Tongue (tissue), 3 donors: ENCODE measurements at places on chromosomes 4 and X. TPM values are rescaled to one million over a fixed set of nuclear protein-coding genes. Genes with fewer than 3 reads are reported as not detected.

Gene XK
- 14.3 TPM for total RNA-seq

Gene MTHFD2L
- 18.9 TPM for total RNA-seq

Gene GLRA2
- not detected for total RNA-seq

Gene EVC2
- 9.7 TPM for total RNA-seq

Gene POU3F4
- total RNA-seq: not detected

Gene CT45A3
- total RNA-seq: not detected

Gene ASB11
- total RNA-seq: 43.3 TPM

Gene MTNR1A
- 0.21 TPM for total RNA-seq

Gene PLXNB3
- total RNA-seq: 6.8 TPM

Gene TCP11X2
- total RNA-seq: not detected

Gene UGT2B17
- total RNA-seq: not detected

Gene DIPK2B
- 30.2 TPM for total RNA-seq

Gene FAT1
- 151 TPM for total RNA-seq

Gene ITGB1BP2
- 80.2 TPM for total RNA-seq

Gene CXCL10
- not detected for total RNA-seq

Gene NWD2
- 0.41 TPM for total RNA-seq

Gene PCSK1N
- total RNA-seq: 2.5 TPM

Gene MGAT4D
- not detected for total RNA-seq

GRCh38 chr4:3321295-3321889 is 28.6 kb downstream of the RGS12 start:
- no peak for DNase-seq

DNA sequence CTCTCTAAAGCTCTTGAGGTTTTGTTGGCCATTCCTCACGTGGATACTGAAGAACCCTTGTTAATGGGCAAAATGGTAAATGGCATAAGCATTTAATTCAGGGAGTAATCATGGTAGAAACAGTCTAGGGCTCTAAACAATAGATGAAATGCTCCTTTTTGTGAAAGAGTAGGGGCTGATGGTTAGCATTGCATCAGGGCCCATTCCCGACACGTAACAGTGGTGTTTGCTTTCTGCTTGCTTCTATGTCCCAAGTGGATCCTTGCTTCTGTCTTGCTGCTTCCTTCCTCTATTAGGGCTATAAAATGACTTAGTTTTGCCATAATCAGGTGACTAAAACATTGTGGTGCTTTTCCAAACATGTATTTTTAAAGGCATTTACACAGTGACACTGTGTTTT is 230.9 kb upstream of the AFF2 start:
- DNase-seq: no peak

DNA sequence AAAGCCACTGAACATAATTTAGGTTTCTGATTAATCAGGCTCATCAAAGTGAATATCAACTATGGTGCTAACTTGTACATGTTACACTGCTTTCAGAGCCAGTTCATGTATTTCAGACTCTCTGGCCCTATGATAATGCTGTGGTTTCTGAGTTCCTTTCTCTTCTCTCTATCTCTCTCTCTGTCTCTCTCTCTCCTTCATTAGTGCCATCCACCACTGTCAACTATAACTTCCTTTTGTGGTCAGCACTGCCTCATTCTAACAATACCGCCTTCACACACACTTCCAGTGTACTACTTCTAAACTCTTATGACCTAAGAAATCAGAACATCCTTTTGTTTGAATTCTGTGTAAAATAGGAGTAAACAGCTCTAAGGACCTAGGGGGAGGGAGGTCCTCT is 907.1 kb downstream of the RPA4 start:
- DNase-seq: no peak

DNA sequence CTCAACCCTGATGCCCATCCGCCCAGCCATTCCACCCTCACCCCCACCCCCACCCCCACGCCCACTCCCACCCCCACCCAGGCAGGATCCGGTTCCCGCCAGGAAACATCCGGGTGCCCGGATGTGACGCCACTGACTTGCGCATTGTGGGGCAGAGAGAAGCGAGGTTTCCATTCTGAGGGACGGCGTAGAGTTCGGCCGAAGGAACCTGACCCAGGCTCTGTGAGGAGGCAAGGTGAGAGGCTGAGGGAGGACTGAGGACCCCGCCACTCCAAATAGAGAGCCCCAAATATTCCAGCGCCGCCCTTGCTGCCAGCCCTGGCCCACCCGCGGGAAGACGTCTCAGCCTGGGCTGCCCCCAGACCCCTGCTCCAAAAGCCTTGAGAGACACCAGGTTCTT is at the start of gene MAGEA1:
Gene MAGEA1 (plus strand): TSS at position 154 of the 400 bp plus-strand sequence. CDS start 3,106 bp downstream, outside the sequence.
- no peak for DNase-seq

DNA sequence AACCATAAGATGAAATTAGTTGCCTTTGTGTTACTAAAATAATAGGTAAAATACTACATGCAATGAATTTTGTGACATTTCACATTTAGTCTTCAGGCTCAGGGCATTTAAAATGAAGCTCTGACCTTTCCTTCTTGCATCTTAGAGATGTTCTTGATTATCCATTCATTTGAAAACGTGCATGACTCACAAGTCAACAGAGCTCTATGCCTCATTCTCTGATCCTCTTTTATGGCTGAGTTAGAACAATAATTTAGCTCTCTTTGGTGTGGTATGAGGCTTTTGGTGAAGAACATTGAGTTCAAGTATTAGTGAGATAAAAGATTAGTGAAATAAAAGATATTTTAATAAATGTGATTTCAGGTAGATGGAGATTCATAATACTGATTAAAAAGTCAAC is 66.5 kb downstream of the TIGD2 start:
- DNase-seq: no peak

DNA sequence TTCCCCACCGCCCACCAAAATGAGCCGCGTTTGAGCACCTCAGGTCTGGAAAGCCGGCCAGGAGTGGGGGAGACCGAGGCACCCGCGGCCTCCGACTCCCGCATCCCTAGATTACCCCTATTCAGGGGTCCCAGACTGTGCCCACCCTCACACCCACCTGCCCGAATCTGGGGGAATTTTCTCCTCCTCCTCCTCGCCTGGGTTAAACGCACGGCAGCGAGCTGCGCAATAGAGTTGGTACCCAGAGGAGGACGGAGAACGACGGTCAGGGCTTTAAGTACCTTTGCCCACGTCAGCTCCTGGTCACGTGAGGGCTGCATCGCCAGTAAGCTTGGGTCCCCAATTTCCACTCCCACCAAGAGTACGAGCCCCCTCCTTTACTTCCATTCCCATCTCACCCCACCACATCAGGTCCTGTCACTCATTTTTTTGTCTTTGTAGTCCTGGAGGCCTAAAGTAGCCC is at the start of gene ARMCX2:
Gene ARMCX2 (minus strand): TSS at position 250 of the 463 bp plus-strand sequence. CDS start 2,262 bp downstream, outside the sequence.
- peak; percentile 92 for DNase-seq

DNA sequence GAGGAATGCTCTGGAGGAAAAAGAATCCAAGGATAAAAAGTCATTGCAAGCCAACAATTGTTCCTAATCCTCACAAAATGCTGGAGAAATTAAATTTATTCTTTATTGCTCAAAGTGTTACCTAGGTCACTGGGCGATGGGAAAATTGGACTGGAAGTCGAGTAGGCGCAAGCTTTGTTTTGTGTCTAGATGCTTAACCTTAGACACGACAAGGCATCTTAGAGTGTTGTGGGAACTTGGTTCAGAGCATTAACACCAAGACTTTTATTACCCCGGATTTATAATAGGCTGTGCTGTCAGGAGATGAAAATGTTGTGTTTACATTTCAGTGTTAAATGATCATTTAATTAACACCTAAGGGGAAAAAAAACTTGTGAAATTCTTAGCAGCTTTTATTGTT is 25.1 kb downstream of the SLIT2 start:
- DNase-seq: no peak

GRCh38 chr4:74228691-74229640 is 71.0 kb downstream of the MTHFD2L start:
- DNase-seq: peak; percentile 72

- DNase-seq: no peak
These were observed 16.8 kb upstream of the SEL1L3 start for GRCh38 chr4:25879587-25879986.

- DNase-seq: no peak
These were observed 72.0 kb upstream of the DHRSX start for GRCh38 chrX:2572740-2573139.

DNA sequence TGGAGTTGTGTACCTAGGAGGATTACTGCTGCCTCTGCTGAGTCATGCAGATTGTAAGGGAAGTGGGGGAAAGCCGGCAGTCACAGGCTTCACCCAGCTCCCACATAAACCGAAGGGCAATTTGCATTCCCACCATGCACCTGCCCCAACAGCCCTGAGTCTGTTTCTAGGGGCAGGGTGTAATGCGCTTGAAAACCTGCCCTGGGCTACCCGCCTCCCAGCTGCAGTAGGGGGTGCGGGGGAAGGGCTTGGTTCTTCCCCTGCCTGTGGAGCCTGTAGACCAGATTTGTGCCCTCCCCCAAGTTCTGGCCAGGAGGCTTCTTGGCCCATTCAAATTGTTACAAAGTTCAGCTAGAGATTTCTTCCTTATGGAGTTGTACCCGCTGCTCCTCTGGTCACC is 269.2 kb upstream of the DDX53 start:
- DNase-seq: no peak

DNA sequence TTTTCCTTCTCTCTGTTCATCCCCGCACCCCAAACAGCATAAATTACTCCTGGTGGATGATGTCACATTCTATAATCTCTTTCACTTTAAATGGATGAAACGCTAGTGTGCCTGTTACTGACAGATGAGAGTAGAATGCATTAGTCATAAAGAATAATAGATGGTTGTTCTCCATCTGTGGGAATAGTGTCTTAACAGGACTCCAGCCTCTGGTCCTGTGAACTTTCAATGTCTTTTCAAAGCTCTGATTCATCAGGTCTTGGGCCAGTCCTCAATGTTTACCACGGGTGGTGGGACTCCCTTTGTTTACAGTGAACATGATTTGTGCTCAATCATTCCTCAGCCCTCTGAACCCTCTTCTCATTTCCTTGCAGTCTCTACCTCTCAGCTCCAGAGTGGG is 182.6 kb downstream of the GABRB1 start:
- DNase-seq: peak; percentile 37

DNA sequence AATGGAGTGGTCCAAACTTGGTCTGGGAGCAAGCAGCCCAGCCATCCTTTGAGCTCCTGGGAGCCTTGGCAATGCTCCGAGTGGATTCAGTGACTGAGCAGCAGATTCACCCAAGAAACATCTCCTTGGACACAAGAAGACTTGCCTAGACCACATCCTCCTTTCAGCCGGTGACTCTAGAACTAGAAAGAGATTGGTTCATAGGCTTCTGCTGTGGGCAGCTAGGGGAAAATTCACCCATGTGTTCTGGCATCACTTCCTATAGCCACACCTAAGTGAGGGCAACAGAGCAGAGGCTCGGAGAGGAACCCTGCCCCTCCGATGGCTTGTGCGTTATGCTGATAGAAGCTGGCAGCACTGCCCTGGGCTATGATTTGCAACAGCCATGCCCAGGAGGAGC is 16.0 kb downstream of the ZNF275 start:
- DNase-seq: no peak

DNA sequence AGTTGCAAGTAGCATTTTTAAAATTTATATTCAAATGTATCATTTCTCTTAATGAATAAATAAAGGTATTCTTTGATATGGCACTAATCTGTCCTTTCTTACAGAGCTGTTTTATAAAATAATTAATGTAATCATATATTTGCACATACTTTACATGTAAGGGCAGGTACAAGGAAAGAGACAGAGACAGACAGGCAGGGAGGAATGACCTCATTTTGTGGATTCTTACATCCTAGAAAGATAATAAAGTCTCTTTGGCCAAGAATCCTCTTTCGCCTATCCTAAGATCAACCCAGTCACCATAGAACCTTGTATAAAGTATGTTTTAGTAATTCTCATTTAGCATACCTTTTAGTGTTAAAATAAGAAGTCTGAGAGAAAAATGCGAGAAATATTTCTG is 98.5 kb upstream of the CTSO start:
- DNase-seq: no peak
